ENCODE measurements at places on chromosomes 3 and 15.

GRCh38 chr3:38722781-38723568 is 73.5 kb upstream of the SCN5A start:
- DNase-seq = no peak

DNA sequence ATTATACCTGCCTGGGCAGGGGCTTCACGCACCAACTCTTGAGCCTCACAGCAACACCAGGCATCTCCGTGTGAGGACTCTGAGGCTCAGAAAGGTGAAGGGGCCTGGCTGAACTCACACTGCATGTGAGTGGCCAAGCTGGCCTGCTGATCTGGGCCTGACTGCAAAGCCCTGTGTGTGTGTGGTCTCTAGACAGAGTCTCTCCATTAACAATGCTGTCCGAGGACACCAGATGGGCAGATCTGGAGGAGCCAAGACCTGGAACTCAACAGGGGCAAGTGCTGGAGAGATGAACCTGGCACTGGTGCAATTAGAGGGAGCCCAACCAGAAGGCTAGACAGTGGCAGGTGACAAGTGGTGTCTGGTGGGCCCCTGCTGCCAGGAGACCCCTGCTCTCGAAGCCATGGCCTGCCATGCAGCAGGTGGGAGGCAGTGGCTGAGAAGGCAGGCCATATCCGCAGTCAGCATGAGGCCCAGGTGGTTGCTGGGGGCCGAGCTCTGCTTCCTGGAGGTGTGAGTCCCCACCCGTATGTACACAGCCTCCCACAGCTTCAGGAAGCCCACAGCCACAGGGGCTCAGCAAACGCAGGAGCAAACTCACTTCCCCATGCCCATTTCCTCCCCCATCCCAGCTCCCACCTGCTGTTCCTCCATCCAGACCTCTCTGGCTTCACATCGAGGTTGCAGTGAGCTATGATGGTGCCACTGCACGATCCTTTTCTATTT is 39.0 kb downstream of the CYP11A1 start:
- no peak for DNase-seq

DNA sequence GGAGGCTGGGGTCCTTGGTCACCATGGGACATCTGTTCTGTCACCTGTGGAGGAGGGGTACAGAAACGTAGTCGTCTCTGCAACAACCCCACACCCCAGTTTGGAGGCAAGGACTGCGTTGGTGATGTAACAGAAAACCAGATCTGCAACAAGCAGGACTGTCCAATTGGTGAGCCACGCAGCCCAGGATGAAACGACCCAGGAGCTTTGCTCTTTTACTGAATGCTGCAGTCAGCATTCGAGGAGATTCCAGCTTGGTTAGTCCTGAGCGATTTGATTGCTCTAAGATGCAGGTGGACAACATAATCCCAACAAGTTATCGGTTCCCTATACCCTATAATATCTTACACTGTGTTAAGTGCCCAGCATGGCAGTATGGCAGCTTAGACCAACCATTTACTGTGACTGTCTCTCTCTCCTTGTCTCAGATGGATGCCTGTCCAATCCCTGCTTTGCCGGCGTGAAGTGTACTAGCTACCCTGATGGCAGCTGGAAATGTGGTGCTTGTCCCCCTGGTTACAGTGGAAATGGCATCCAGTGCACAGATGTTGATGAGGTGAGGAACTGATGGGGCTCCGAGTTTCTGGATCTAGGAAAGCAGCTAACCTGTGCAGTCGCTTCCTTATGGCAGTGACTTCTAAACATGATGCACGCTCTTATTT is 7.8 kb downstream of the THBS1 start:
- DNase-seq = no peak

DNA sequence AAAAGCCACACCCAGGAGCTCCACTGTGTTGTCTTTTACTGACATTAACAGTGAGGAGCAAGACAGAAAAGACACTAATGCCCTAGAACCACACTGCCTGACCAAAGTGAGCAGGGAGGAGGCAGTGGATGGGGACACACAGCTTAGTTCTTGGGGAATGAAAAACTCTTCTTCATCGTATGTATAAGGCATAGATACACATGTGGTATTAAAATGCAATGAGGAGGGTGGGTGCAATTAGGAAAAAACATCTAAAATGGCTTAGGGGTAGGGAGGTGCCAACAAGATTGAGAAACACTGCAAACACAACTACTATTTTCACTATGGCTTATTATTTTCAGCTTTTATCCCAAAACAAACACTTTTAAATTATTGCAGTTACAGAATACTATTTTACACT is 15.5 kb downstream of the KLHL25 start:
- DNase-seq = no peak

GRCh38 chr15:90862964-90863778 is 5.2 kb upstream of the FURIN start:
- no peak for DNase-seq

DNA sequence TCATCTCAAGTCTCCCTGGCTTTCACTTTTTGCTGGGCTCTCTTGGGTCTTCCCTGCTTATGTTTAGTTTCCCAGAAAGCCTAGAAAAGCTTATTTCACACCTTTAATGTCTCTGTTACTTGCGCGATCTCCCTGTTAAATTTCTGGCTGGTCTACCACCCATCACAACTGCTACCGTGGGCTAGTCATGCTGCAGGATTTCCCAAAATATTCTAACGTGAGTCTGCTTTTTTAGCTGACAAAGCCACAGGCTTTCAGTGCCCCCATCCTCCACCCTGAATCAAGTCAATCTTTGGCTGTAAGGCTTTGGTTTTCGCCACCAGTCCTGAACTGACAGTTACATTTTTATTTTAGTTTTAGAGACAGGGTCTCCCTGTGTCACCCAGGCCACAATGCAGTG is 74.1 kb downstream of the SUMF1 start:
- no peak for DNase-seq

DNA sequence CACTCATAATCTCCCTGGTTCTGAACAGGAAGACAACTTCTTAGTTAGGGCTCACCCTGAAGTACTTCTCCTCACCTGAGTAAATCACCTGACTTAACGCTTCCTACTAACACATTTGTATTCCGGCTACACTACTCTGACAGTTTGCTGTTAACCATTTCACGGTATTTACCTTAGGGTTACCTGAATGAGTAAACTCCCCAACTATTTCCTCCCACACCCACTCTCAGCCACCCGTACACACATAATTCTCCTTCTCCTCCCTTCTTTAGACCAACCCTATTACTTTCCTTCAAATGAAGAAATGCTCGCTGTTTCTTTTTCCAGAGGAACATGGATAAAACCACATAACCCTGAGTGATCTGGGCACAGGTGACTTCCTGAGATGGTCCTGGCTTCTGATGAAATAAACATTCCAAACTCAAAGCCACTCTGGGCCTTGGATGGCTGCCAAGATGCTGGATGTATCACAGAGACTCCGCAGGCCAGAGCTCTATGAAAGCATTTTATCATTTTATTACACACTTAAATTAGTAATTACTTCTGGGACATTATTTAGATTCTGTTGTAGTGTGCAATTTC is 183.6 kb upstream of the ATP11B start:
- no peak for DNase-seq

DNA sequence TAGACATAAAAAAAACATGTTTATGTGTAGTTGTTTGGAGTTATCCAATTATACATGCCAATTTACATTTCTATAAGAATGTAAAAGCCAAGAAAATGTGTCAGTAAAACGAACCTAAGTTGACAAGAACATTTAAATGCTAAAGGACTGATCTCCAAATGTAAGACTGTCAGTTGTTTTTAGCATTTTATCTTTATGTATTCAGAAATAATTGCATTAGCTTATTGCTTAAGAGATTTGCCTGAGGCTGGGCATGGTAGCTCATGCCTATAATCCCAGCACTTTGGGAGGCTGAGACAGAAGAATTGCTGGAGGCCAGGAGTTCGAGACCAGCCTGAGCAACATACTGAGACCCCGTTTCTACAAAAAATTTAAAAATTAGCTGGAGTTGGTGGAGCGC is 26.9 kb downstream of the PXK start:
- no peak for DNase-seq

GRCh38 chr3:33131331-33132018 is 17.7 kb downstream of the CRTAP start:
- no peak for DNase-seq

DNA sequence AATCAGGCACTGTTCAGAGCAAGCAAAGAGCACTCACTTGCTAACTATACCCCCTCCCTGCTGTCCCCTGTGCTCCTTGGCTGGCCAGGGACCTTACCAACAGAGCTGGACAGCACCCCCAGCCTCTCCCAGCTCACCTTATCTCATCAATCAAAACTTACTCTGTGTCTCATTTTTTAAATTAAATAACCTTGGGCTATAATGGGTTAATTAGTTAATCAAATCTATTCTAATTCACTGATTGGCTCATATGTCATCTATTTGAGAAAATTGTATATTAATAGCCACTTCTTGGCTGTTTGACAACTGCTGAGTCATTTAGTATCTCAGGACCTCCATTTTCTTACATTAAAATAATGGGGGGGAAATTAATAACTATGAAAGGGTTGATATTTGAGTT is 22.9 kb downstream of the IL5RA start:
- DNase-seq = no peak

DNA sequence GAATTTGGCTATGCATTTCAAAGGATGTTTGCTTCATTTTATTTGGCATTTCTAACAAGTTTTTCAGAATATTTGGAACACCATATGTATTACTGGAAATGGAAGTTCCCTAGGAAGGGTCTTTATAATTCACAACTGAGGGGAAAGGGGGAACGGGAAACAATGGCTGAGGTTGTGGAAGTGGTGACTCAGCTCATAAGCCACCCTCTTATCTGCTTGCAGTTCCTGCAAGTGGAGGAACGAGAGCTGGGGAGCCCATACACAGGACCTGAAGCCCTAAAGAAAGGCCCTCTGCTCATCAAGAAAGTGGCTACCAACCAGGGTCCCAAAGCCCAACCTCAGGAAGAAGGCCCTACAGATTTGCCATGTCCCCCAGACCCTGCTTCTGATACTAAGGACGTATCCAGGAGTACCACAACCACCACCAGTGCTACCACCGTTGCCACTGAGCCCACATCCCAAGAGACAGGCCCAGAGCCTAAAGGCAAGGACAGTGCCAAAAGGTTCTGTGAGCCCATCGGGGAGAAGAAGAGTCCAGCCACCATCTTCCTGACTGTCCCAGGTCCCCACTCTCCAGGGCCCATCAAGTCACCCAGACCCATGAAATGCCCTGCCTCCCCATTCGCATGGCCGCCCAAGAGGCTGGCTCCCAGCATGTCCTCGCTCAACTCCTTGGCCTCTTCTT is 37.9 kb downstream of the ESYT3 start:
- no peak for DNase-seq

DNA sequence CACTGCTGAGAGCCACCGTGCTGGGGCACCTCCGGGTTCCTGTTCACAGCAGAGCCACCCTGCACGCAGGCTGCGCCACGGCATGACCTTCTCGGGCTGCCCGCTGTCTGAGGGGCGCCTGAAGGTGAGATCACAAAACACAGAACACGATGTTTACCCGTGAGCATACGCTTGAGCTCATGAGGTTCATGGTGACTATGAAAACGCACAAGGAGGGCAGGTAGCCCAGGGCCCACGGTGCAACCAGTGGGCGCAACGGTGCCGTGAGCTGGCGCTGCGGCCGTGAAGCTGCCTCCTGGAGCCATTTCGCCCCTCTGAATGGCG is 36.1 kb downstream of the KLHL25 start:
- no peak for DNase-seq

GRCh38 chr15:51303462-51303980 is 34.9 kb downstream of the CYP19A1 start:
- DNase-seq = no peak

GRCh38 chr15:71341811-71342550 is 226.7 kb downstream of the THSD4 start:
- DNase-seq = no peak

GRCh38 chr3:62923066-62923465 is 47.9 kb upstream of the CADPS start:
- no peak for DNase-seq

DNA sequence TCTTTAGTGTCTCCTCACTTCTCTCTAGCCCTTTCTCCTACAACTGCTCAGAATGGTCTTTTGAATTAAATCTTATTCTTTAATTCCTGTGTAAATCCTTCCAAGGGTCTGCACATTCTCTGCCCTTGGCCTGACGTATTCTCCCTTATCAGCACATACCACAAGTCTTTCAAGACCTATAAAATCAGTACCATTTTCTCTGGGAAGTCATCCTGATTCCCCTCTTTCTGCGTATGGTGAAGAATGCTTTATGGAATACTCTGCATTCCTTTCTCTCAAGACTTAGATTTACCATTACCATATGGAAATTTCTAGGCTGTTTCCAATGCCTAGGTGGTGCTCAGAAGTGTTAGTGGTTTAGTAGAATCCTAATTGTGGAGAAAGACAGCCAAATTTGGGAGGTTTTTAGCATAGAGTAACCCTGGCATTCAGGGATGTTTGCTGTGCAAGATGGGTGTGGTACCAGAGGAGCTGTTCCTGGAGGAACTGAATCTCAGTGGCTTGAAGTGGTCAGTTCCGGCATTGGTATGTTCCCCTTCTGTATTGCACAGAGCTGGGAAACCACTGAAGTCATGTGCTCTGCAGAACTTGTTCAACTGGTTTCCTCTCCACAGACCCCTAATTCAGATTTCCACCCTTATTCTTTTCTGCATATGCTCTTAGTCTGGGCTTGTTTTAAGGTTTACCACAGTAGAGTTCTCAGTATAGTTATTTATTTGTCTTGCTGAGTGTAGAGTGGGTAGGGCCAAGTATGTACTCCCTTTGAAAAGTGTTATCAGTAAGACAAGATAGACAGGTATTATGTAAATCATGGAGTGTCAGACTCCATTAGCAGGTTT is 24.5 kb downstream of the IQGAP1 start:
- no peak for DNase-seq

- no peak for DNase-seq
These were observed 32.9 kb upstream of the PIK3R4 start for GRCh38 chr3:130779486-130779885.

- no peak for DNase-seq
These were observed 9.4 kb upstream of the STARD5 start for GRCh38 chr15:81333363-81333762.

- DNase-seq = no peak
These were observed 60.9 kb downstream of the MGLL start for GRCh38 chr3:127761441-127761801.

DNA sequence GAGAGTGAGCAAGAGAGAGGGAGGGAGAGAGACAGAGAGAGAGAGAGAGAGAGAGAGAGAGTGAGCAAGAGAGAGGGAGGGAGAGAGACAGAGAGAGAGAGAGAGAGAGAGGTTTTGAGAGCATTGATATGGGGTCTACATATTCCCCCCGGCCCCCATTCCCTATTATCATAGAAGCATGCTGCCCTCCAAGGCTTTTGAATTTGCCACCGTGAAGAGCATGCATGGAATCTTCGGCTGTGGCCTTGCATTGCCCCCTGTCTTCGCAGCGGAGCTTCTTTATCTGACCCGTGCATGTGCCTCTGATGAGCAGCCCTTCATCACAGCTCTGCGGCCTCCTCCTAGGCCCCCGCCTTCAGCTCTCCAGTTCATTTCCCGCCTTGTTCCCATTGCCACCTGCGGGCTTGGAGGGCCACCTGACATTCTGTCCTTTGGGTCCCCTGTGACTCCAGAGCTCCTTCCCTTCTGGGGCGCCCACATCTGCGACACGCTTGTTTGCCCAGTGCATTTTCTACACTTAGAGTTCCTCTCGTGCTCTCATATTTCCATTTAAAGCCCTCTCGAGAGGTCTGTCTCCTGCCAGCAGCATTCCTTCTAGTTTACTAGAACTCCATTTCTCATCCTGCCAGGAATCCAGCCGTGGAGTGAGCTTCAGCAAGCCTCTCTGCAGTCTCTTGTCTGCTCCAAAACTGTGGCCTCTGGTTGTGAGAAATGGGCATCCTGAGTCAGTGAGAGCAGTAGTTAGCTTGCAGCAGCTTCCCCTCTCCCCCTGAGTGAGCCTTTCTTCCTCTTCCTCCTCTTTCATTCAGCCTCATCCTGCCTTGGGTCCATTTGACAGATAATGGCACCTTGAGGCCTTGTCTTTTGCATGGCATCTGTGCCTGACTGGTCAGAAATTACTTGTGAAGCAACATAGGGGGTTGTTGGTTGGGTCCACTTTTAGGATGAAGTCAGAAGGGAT is 25.3 kb downstream of the LPP start:
- no peak for DNase-seq
